ENCODE measurements at places on chromosomes 1 and 21.

DNA sequence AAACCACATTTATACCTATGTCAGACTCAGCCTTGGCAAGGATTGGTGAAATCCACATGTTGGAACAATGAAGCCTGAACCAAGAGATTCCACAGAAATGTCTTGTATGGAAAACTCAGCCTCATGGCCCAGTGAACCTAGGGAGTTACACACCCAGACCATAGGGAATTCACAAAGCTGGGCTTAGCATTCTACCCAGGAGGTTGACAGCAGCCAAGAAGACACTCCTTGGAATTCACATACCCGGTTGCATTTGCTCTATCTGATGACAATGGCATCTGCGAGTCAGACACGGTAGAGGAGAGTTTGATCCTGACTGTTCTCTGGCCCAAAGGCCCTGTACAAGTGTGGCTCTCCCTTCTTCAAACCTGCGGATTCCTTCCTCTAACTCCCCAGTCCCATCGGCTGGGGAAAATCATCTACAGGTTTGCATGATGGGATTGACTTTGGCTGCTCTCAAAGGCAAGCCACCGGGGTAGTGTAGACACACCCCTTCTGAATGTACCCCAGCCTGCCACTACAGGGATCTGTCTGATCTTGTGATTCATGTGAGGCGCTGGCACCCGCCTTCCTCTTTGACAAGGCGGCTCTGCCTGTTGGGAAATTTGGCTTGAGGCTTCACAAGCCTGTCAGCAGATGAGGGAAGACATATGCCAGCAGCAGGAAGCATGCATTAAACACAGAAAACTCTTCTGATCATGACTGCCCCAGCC, 297.3 kb upstream of the KAZN start:
- no peak for DNase-seq

GRCh38 chr1:37174341-37174740, 140.0 kb upstream of the GRIK3 start:
- no peak for DNase-seq

DNA sequence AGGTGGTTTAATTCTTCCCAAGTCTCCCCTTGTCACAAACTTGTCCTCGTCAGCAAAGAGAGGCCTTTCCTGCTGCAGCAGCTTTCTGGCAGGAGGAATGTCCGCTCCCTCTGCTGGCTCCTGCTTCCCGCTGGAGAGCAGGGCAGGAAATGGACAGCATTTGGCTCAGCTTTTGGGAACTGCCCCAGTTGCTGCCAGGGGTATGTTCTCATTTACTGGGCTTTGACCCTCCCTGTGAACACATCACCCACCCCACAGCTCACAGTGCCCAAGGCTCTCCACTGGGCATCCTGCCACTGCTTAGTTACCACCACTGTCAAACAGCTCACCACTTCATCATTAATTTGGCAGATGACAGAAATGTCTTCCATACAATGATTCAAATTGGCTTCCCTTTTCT, 75.4 kb downstream of the MRPL37 start:
- no peak for DNase-seq

DNA sequence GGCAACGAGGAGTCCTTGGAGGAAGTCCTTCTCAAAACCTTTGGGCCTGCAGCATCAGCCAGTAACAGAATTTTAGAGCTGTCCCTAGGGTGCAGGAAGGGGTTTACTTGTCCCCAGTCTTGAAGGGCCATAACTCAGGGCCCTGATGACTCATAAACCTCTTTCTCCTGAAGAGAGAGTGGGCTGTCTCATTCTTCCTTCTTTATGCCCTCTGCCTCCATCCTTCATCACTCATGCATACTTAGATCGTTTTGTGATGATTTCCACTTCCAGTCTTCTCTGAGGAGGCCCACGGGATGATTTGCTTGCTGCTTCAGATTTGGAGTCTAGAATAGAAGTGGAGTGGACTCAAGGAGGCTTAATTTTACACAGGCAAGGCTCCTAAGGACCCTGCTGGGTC, 60.2 kb downstream of the NDUFS5 start:
- no peak for DNase-seq

- no peak for DNase-seq
These were observed 31.9 kb downstream of the CAPN9 start for GRCh38 chr1:230778916-230779590.

- DNase-seq = no peak
These were observed 140.2 kb upstream of the JUN start for GRCh38 chr1:58924016-58924565.

GRCh38 chr1:7454895-7455784, 316.0 kb upstream of the VAMP3 start:
- DNase-seq = no peak

DNA sequence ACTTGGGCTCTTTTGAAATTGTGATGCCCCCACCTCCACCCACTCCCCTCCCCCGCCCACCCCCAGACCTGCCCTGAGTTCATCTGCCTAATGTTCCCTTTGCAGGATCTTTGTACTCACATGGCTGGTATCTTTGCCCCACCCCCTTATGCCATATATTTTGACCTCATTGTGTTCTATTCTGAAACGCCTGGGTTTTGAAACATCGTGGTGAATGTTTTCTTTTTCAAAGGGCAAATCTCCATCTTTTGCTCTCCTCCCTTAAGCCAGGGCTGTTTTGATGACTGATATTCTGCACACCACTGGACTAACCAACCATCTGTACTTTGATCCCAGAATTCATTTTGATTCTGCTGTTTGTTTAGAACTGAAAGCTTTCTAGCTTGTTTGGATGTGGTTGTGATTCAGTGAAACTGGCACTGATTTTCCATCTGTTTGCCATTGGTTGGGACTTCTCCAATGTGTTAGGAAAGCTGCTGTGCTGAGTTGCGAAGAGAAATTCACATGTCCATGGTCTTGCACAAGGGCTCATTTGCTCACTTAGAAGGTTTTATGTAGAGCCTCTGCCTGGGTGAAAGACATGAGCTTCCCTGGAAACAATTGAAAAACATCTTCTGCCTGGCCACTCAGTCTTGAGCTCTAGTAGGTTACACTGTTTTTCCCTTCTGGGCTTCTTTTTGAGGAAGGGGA, 16.5 kb downstream of the SMAP2 start:
- DNase-seq = no peak

- no peak for DNase-seq
These were observed 58.2 kb upstream of the GPR88 start for GRCh38 chr1:100479620-100480338.

GRCh38 chr1:15974855-15975254, 1.0 kb downstream of the ZBTB17 start:
- no peak for DNase-seq

DNA sequence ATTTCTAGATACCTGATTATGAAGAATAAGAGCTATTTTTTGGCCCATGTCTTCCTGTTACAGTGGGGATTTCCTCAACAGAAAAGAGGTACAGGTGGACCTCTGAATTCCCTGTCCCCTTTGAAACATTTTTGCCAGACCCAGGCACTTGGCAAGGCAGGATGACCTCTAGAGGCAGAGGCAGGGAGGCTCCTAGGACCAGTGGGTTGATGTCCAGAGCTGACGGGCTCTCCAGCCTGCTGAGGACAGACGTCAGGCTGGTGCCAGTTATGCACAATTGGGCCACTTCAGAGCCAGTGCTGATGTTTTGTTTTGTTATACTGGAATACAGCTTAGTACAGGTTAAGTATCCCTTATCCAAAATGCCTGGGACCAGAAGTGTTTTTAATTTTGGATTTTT, 18.5 kb upstream of the A3GALT2 start:
- no peak for DNase-seq

GRCh38 chr1:208167261-208167869, 76.8 kb downstream of the PLXNA2 start:
- DNase-seq = no peak

GRCh38 chr1:225700164-225700821, 47.4 kb upstream of the ENAH start:
- DNase-seq = no peak

DNA sequence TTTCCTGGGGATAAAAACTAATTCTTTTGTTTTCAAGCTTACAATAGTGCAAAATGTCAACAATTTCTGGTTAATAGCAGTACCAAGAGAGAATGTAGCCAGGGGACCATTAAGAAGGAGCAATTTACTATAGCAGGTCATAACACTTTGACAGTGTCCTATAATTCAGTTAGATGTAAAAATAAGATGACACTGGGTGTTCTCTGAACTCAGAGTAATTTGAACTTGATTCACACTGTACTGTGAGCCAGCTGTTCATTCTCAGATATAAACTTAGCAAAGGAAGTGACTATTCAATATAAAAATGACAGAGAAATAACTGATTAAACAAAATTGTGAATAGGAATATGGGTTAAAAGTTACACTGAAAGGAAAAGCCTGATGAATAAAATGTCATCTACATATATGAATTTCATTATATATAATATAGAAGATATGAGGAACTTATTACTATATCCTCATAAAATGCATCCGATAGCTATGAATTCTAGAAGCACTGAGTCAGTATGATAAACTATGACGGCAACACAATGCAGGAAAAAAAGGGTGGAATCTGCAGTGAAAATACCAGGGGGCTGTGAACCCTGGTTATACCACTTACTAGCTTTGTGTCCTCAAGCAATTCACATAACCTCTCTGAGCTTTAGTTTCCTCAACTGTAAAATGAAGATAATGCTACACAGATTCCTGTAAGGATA, 135.9 kb downstream of the ACBD6 start:
- DNase-seq = no peak

GRCh38 chr1:232635778-232636356, 5.9 kb upstream of the SIPA1L2 start:
- peak; percentile 89 for DNase-seq

GRCh38 chr1:165824269-165824643, 3.2 kb upstream of the UCK2 start:
- DNase-seq = no peak

DNA sequence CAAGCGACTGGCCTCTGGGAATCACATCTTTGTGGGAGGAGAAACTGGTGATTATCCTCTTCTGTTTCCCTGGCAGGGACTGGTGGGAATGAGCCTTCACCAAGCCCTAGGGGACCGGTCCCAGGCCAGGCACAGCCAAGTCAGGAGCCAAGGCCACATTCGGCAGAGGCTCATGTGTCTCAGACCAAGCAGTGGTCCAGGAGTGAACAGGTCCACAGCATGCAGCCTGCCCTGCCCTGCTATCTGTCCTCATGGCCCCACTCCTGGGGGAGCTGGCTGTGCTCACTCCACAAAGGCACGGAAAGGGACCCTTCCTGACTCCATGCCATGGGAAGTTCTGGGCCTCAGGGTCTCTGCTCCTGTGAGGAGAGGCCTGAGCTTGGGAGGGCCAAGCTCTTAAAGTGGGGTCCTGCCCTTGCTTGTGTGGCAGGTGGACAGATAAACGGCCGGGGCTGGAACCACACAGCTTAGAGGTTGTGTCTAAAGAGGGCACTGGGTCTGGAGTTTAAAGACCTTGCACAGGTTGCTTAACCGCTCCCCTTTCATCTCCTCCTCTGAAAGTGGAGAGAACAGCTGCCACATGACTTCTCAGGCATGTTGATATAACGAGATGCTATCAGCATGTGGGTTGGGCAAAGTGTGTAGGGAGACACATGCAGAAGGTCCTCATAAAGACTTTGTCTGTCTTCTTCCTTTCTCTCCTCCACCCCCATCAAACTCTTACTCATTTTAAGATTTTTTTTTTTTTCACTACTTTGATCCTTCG, 57.5 kb downstream of the CASQ2 start:
- DNase-seq = no peak

- no peak for DNase-seq
These were observed 60.0 kb downstream of the FBXO2 start for GRCh38 chr1:11594222-11594621.

DNA sequence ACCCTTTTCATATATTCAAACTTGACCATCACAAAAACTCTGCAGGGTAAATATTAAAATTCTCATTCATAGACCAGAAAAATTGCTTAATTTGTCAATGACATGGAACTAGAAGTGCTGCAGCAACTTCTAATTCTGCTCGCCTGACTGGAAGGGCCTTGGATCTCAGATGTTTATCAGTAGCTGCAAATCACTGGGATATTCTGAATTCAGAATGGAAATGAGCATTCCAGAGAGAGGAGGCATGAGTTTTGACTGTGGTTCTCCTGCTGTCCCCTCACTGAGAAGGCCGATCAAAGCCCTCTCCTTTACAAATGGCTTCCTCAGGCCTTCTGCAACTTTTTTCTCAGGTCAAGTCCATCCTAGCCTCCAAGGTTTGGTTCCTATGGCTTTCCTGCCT, 171.3 kb upstream of the FAM78B start:
- no peak for DNase-seq

DNA sequence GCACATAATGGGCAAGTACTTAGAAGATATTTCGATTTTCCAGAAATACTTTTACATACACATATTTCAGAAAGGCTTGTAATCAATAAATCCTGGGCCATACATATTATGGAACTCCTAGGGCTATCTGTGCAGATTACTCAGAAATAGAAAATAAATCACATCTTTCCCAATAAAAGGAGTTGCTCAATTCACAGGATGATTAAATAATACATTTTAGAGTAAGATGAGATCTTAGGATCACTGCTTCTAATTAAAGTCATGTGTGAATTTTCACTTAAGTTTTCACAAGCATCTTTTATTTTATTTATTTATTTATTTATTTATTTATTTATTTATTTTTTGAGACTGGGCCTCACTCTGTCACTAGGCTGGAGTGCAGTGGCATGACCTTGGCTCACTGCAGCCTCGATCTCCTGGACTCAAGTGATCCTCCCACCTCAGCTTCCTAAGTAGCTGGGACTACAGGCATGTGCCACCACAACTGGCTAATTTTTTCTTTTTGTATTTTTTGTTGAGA, 144.2 kb downstream of the HIVEP3 start:
- DNase-seq = no peak

GRCh38 chr1:245056913-245057312, 97.9 kb upstream of the KIF26B start:
- peak; percentile 79 for DNase-seq

DNA sequence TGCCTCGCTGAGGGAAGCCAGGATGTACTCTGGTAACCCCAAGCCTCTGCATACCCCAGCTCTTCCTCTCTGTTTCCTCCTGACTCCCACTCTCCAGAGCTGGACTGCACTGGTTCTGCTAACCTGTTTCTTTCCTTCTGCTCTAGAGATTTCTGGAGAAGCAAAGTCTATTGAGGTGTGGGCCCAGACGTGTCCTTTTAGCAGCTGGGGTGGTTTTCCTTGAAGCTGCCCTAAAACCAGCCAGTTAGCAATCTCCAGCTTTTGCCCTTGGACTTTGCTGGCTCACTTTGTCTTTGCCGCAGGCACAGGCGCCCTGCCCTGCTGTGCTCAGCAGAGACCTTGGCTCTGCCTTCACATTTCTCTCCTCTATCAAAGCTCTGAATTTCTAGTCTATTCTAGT, 171.8 kb upstream of the IVNS1ABP start:
- DNase-seq = no peak

All from Kasumi-1 (cell line).